ENCODE measurements at places on chromosomes 4 and X. TPM values are rescaled to one million over a fixed set of nuclear protein-coding genes. Genes with fewer than 3 reads are reported as not detected.

MMRN1 gene
- 2.4 TPM for total RNA-seq

GRCh38 chr4:182205306-182205705, 37.9 kb upstream of the TENM3 start:
- no peak for DNase-seq

GRCh38 chr4:68256284-68256683, 10.8 kb upstream of the TMPRSS11B start:
- DNase-seq, result no peak

- DNase-seq, result no peak
Observed at GRCh38 chrX:357693-358471, 28.8 kb downstream of the PPP2R3B start.

GRCh38 chrX:108306086-108306485, 132.1 kb downstream of the COL4A6 start:
- no peak for DNase-seq

- no peak for DNase-seq
Observed at GRCh38 chrX:131789664-131790063, 233.4 kb upstream of the STK26 start.
